ENCODE measurements at places on chromosomes 4 and X.

- no peaks in the 10 kb centered on the region for H3K36me3 ChIP-seq
- H3K27ac ChIP-seq = no peak overlapping the region
- DNase-seq = no peak
- no peak overlapping the region for H3K4me3 ChIP-seq
- H3K4me1 ChIP-seq = no peaks in the 10 kb centered on the region
Measured at GRCh38 chr4:147582386-147583060, 34.7 kb upstream of the TMEM184C start.

- H3K4me1 ChIP-seq = no peaks in the 10 kb centered on the region
- peaks cover 61% of the 10 kb centered on the region for H3K27me3 ChIP-seq
- H3K36me3 ChIP-seq = no peaks in the 10 kb centered on the region
- H3K4me3 ChIP-seq = no peak overlapping the region
Measured at GRCh38 chr4:184845367-184846021, 19.7 kb upstream of the ACSL1 start.

- no peaks in the 10 kb centered on the region for H3K4me1 ChIP-seq
- H3K27me3 ChIP-seq = peaks cover 30% of the 10 kb centered on the region
- H3K36me3 ChIP-seq = no peaks in the 10 kb centered on the region
- H3K4me3 ChIP-seq = no peak overlapping the region
Measured at GRCh38 chr4:81071013-81071412, 40.5 kb downstream of the BMP3 start.

DNA sequence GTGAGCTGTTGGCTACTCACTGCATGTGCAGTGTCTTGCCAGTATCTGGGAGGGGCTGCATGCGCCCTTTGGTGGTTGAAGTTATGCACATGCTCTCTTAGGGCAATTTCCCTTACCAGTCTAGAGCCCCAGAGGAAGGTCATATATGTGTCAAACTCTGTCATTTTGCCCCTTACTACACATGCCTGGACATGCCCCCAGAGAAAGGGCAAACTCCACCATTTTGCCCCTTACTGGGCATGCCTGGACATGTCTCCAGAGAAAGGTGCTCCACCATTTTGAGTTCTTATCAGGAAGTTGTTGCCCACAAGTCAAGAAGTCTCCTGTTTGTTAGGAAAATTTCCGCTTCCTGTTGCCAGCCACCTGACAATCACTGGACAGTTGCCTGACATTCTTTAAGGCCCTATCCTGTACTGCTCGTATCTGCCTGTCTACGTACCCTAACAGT lies 56.4 kb upstream of the PLAC8 start:
- no peaks in the 10 kb centered on the region for H3K36me3 ChIP-seq
- peaks cover 31% of the 10 kb centered on the region for H3K4me1 ChIP-seq
- H3K27me3 ChIP-seq = no peaks in the 10 kb centered on the region
- DNase-seq = no peak
- no peak overlapping the region for H3K4me3 ChIP-seq

DNA sequence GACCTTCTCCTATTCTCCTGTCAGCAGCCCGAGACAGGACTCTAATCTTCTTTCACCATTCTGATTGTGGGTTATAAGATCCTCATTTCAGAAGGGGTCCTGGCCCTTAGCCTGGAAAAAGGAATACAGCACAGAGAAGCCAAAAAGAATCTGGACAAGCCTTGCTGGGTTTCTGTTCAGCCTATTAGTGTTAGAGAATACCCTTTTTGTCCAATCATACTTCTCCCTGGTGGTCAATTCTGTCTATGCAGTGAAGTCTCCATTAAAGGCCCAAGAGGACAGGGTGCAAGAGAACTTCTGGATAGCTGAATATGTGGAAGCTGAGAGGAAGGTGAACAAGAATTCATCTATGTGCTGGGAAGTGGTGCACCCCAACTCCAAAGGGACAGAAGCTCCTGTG lies 105.7 kb upstream of the AGA start:
- H3K36me3 ChIP-seq = peaks cover 5% of the 10 kb centered on the region
- DNase-seq = no peak
- no peak overlapping the region for H3K4me3 ChIP-seq
- H3K4me1 ChIP-seq = no peaks in the 10 kb centered on the region
- H3K27me3 ChIP-seq = no peaks in the 10 kb centered on the region
- no peak overlapping the region for H3K27ac ChIP-seq

GRCh38 chrX:23525531-23525930 lies 141.8 kb upstream of the PRDX4 start:
- no peaks in the 10 kb centered on the region for H3K4me1 ChIP-seq
- no peaks in the 10 kb centered on the region for H3K27me3 ChIP-seq
- H3K4me3 ChIP-seq = no peak overlapping the region
- DNase-seq = no peak
- H3K27ac ChIP-seq = no peak overlapping the region

- H3K4me1 ChIP-seq = no peaks in the 10 kb centered on the region
- no peak overlapping the region for H3K4me3 ChIP-seq
- DNase-seq = no peak
- no peak overlapping the region for H3K27ac ChIP-seq
Measured at GRCh38 chr4:108607079-108607815, 13.1 kb upstream of the RPL34 start.

DNA sequence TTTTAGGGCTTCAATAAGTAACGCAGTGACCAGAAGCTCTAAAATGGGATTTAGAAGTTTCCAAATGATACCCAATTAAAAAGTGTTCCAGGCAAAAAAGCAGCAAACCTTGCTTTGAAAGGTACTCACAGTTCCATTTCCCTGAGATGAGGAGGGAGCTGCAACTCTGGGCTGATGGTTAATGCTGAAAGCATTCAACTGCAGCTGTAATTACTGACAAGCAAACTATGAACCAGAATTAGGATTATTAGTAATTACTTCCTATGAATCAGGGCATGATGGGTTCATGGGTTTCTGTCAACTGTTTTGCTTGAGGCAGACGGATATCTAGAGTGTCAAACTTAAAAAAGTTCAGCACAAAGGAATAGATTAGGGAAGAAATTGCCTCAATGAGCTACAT lies 357.4 kb downstream of the STIM2 start:
- no peak overlapping the region for H3K27ac ChIP-seq
- no peak overlapping the region for H3K4me3 ChIP-seq
- DNase-seq = no peak
- H3K36me3 ChIP-seq = no peaks in the 10 kb centered on the region

- no peaks in the 10 kb centered on the region for H3K36me3 ChIP-seq
- H3K4me1 ChIP-seq = no peaks in the 10 kb centered on the region
- DNase-seq = no peak
- H3K4me3 ChIP-seq = no peak overlapping the region
- H3K27me3 ChIP-seq = peaks cover 24% of the 10 kb centered on the region
Measured at GRCh38 chr4:155972098-155972497, 18.4 kb upstream of the CTSO start.

- no peak overlapping the region for H3K4me3 ChIP-seq
- H3K36me3 ChIP-seq = no peaks in the 10 kb centered on the region
- no peaks in the 10 kb centered on the region for H3K4me1 ChIP-seq
- no peak overlapping the region for H3K27ac ChIP-seq
- peaks cover 24% of the 10 kb centered on the region for H3K27me3 ChIP-seq
Measured at GRCh38 chr4:159428975-159429692, 326.3 kb downstream of the RAPGEF2 start.

- DNase-seq = no peak
- no peaks in the 10 kb centered on the region for H3K36me3 ChIP-seq
- no peaks in the 10 kb centered on the region for H3K4me1 ChIP-seq
- H3K27ac ChIP-seq = no peak overlapping the region
Measured at GRCh38 chr4:72326692-72327632, 242.1 kb downstream of the ADAMTS3 start.

- H3K36me3 ChIP-seq = peaks cover 36% of the 10 kb centered on the region
- DNase-seq = no peak
- peak overlapping the region; percentile 99 for H3K4me3 ChIP-seq
- H3K27me3 ChIP-seq = no peaks in the 10 kb centered on the region
- H3K27ac ChIP-seq = peak overlapping the region; percentile 99
- H3K4me1 ChIP-seq = peaks cover 29% of the 10 kb centered on the region
Measured at GRCh38 chrX:47145395-47146120, 537 bp downstream of the RBM10 start.

DNA sequence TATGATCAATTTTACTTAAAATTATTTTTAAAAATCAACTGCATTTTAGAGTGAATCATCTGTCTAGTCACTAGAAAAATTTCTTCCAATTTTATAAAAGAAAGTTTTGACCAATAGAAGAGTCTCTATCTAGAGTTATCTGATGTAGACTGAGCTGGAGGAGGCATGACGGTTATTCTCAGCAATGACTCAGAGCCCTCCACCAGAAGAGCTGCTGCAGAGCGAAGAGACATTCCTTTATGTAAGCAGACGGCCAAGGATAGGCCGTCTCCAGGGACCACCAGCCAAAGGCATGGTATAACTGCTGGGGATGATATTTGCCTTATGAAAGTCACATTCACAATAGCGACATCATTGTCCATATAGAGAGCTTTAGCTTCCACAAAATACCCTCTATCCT lies 23.0 kb downstream of the LDB2 start:
- H3K27me3 ChIP-seq = no peaks in the 10 kb centered on the region
- no peaks in the 10 kb centered on the region for H3K36me3 ChIP-seq
- DNase-seq = no peak
- no peak overlapping the region for H3K27ac ChIP-seq
- no peaks in the 10 kb centered on the region for H3K4me1 ChIP-seq
- no peak overlapping the region for H3K4me3 ChIP-seq

DNA sequence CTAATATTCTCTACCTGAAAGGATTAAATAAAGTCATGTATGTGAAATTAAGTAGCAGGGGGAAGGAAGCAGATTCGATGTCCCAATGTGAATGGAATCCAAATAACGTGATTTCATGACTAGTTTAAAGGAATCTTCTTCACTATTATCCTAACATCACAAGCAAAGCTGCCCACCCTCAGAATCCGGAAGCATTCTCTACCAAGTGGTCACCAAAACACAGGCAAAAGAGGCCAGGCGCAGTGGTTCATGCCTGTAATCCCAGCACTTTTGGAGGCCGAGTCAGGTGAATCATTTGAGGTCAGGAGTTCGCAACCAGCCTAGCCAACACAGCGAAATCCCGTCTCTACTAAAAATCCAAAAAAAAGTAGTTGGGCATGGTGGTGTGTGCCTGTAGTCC lies 212.9 kb downstream of the LDB2 start:
- H3K4me1 ChIP-seq = no peaks in the 10 kb centered on the region
- DNase-seq = no peak
- H3K36me3 ChIP-seq = no peaks in the 10 kb centered on the region
- H3K27me3 ChIP-seq = no peaks in the 10 kb centered on the region
- H3K4me3 ChIP-seq = no peak overlapping the region

DNA sequence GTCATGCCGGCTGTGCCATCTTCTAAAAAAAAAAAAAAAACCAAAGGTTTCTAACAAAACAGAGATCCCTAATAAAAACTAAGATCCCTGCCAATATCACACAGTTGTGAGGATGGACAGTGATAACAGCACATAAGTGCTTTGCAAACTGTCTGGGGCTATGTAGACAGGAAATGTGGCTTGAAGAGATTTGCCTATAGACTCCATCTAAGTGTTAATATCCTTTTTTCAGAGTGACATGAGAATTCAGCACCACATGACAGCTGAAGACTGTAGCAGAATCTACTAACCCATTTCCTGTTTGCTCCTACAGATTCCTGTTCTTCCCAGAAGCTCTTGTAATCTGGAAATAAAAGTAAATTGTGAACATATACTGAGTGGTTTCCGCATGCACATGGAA lies 215.4 kb downstream of the KDR start:
- no peaks in the 10 kb centered on the region for H3K36me3 ChIP-seq
- H3K4me1 ChIP-seq = no peaks in the 10 kb centered on the region
- no peak for DNase-seq
- H3K4me3 ChIP-seq = no peak overlapping the region

GRCh38 chr4:119304431-119304830 lies 17.5 kb downstream of the FABP2 start:
- no peak overlapping the region for H3K4me3 ChIP-seq
- H3K27me3 ChIP-seq = peaks cover 9% of the 10 kb centered on the region
- H3K27ac ChIP-seq = no peak overlapping the region
- H3K4me1 ChIP-seq = peaks cover 3% of the 10 kb centered on the region
- DNase-seq = no peak

- no peak for DNase-seq
- no peaks in the 10 kb centered on the region for H3K36me3 ChIP-seq
- H3K4me1 ChIP-seq = peaks cover 5% of the 10 kb centered on the region
- no peak overlapping the region for H3K4me3 ChIP-seq
Measured at GRCh38 chr4:2443061-2443730, 24.4 kb downstream of the CFAP99 start.

GRCh38 chrX:133586443-133586842 lies 171.2 kb upstream of the GPC4 start:
- no peak for DNase-seq
- H3K27ac ChIP-seq = no peak overlapping the region
- H3K4me3 ChIP-seq = no peak overlapping the region

GRCh38 chr4:154414796-154415195 lies 76.8 kb downstream of the DCHS2 start:
- no peak for DNase-seq
- H3K4me3 ChIP-seq = no peak overlapping the region
- H3K27me3 ChIP-seq = peaks cover 33% of the 10 kb centered on the region
- H3K27ac ChIP-seq = no peak overlapping the region
